ENCODE measurements at places on chromosomes 11 and 22.

DNA sequence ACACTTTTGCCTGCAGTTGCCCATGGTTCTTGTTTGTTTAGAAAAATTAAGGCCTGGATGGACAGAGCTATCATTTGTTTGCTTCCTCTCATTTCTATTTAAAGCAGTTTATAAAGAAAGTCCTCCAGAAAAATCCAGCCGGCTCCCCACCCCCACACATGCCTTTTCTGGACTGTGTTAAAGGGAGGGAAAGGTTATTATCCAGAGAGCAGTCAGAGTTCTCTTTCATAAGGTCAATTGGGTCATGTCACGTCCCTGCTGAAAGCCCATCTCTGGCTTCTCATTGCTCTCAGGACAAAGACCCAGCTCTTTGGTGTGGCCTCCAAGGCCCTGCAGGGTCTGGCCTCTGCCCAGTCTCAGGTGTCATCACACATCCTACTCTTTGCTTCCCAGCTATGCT is 9.8 kb upstream of the GRK3 start:
- DNase-seq, result no peak

DNA sequence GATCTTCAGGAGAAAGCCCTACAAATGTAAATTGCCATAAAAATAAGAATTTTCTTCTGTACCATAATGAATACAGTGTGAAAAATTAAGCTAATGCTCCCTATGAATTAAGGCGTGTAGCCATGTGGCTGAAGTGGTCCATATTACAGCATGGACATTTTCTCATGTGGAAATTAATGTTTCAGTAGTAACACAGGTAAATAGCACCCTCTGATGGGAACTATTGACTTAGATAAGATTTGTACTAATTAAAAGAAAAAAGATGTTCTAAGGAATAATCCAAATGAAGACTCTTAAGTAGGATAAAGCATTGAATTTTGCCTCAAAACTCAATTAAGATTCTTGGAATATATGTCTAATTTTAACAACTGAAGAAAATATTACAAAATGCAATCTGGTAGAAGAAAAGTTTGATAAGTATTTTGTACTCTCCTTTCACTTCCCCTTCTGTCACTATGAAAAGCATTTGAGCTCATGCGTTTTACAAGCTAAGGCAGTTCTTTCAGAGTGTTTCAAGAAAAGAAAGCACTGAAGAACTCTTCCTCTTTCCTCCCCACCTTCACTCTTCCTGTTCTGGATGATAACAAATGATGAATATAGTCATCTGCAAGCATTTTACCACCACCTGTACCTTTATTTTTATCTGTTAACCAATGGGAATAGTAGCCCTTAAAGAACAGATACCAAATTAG is 9.9 kb upstream of the OR8D2 start:
- DNase-seq, result no peak

DNA sequence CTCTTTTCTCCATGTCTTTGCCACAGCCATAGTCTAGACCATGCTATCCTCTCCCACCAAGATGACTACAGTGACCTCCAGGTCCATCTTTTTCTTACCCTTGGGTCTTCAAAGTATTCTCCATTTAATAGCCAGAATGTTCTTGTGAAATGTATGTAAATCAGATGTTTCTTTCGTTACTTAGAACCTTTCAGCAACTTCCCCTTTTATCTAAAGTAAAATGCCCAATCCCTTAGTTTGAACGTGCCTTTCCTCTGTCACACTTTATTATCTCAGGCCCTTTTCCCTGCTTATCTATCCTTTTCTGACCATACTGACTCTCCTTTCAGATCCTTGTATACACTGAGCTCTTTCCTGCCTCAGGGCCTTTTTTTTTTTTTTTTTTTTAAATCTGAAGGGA is 17.9 kb downstream of the RBM4B start:
- DNase-seq, result no peak

DNA sequence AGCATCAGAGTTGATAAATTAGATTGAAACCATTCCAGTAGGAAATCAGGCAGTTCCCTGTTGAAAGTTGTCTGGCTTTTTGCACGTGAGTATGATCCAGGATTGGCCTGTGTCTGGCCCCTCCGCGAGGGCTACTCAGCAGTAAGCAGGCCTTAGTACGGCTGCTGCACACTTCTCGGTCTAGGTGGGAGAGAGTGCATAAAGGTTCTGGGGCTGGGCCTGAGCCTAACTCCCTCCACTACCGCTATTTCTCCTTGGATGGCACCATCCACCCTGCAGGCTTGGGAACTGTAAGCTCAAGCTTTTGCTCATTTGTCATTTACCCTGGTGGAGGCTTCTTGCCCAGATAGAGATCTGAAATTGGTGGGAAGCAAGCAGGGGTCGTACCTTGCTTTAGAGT is 22.0 kb downstream of the TUB start:
- DNase-seq, result no peak

- DNase-seq, result no peak
Observed at GRCh38 chr11:109590782-109591181, 168.8 kb downstream of the C11orf87 start.

- DNase-seq, result no peak
Observed at GRCh38 chr11:29005401-29005980, 897.3 kb downstream of the METTL15 start.

- no peak for DNase-seq
Observed at GRCh38 chr11:66247295-66247694, 21.1 kb upstream of the RAB1B start.

DNA sequence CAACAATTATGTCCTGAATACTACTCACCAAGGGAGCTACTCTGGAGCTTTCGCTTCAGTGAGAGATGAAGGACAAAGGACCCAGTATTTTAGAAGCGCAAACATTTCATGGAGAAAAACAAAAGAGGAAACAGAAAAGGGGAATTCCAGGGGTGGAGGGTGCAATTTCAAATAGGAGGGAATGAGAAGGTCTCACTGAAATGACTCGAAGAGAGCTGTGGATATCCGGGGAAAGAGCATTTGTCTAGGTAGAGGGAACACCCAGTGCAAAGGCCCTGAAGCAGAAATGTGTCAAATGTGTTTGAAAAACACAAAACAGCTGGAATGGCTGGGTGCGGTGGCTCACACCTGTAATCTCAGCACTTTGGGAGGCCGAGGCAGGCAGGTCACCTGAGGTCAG is 2.4 kb downstream of the RPS19BP1 start:
- DNase-seq, result no peak

DNA sequence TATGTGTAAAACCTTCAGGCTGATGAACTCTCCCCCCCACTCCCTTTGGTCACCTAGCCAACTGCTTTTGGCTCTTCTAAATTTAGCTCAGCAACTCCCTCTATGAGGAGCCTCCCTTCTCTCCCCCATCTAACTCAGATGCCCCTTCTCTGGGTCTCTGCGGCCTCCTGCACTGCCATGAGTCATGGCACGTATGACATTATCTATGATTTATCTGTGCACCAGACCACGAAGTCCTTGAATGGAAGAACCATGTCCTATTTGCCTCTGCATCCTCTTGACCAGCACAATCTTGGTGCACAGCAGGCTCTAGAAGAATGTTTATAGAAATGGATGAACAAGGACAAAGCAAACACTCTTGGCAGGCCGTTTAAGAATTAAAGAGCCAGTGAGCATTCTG is 46.0 kb downstream of the RPL27A start:
- DNase-seq, result no peak

DNA sequence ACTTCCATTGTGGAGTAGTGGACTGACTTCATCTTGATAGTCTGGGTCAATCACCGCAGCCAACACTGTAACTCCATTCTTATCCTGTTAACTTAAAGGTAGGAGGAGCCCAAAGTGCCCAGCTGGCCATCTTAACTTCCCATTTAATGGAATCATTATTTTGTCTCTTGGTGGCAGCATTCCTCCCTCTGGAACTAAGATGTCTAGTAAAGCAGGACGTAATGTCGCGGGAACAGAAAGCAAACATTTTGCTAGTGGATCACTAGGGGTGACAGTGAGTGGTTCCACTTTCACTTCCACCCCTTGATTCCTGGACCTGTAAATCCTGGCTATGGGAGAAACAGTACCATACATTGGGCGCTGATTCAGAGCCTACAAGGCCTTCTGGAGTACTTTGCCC is 71.4 kb downstream of the GAB4 start:
- no peak for DNase-seq
